Putamen (tissue), 1 donor: ENCODE measurements at places on chromosomes 3 and 15.

DNA sequence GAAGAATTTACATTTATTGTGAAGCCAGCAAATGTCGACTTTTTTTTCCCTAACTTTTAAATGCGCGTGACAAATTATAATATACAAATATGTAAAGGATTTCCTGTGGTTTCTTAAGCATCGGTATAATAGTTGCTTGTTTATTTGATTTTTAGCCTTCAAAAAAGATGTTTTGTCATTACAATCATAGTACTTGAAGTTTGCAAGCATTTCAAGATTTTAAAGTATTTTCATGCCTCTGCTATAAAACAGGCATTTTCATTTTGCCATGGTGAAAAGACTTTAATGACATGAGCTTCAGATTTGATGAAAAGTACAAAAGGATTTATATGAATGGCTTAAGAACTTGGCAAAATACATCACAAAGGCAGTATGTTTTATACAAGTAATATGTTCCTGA lies 9.4 kb upstream of the P2RY12 start:
- DNase-seq: no peak

DNA sequence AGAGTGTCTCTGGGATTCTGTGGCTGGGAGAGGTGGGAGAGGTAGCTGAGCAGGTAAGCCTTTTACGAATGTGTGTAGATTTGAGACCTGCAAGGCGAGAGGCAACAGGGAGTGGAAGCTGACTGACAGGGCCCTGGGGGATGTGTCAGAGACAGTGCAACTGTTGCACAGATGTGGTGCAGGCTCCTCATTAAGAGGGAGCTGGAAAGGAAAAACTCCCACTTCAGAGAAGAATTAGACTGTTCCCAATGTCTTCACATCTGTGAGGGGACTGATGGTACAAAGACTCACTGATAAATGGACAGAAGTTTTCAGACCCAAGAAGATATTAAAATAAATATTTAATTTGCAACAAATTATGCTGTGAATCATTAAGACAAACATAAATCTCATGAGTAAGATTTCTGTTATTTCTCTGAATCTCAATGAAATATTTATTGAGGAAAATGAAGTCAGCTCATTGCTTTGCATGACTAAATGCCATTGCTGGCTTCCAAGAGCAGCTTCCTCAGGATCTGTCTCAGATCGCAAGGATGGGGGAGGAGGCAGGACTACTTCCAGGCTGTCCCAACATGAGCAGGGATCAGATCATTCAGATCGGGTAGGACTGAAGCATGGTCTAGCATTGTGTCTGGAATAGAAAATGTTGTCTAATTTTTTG lies 127.3 kb upstream of the ROPN1 start:
- DNase-seq: no peak

- peak; percentile 12 for DNase-seq
Observed at GRCh38 chr15:80744415-80744814, 34.8 kb upstream of the CEMIP start.

DNA sequence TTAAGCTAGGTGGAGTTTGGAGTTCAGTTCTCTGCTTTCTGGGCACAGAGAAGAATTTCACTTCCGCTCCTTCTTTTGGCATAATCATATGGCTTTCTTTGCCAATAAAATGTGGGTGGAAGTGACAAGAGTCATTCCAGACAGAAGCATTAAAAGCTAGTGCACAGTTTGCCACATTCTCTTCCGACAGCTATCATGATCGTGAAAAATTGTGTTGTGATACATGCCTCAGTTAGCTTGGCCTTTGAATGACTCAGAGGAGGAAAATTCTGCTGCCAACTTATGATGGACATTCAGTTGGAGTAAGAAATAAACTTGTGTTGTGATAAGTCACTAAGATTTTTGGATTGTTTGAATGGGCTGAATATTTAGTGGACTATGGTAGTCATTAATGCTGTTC lies 291.7 kb upstream of the SATB1 start:
- DNase-seq: no peak
